ENCODE measurements at places on chromosomes 7 and 10. TPM values are rescaled to one million over a fixed set of nuclear protein-coding genes. Genes with fewer than 3 reads are reported as not detected.

The CCDC136 gene
- total RNA-seq: 10.6 TPM

The CYP3A5 gene
- not detected for total RNA-seq

The TFR2 gene
- 20.7 TPM for total RNA-seq

The CCDC172 gene
- not detected for total RNA-seq

The DNTT gene
- not detected for total RNA-seq

The CDK5 gene
- 26.5 TPM for total RNA-seq

The SDK1 gene
- 0.16 TPM for total RNA-seq

The TNS3 gene
- 4.7 TPM for total RNA-seq

The GPC2 gene
- total RNA-seq: 7.9 TPM

The TEX36 gene
- not detected for total RNA-seq

The TAX1BP1 gene
- total RNA-seq: 80.3 TPM

The PNLIPRP2 gene
- not detected for total RNA-seq

The LRRTM3 gene
- total RNA-seq: not detected

The ST8SIA6 gene
- not detected for total RNA-seq

The COBL gene
- total RNA-seq: not detected

The CHST12 gene
- total RNA-seq: 6.4 TPM

The CCDC3 gene
- total RNA-seq: 0.07 TPM

The SFMBT2 gene
- total RNA-seq: 24.9 TPM

The CFAP46 gene
- total RNA-seq: not detected

The KLF14 gene
- total RNA-seq: not detected

The GPR26 gene
- not detected for total RNA-seq

The HHEX gene
- 0.19 TPM for total RNA-seq

The ARL5B gene
- 17.5 TPM for total RNA-seq

The IMMP2L gene
- total RNA-seq: 16.7 TPM

The MRLN gene
- 0.82 TPM for total RNA-seq

The LGI1 gene
- total RNA-seq: not detected

The BUD31 gene
- 136 TPM for total RNA-seq

The SPDYE6 gene
- not detected for total RNA-seq

The EGR2 gene
- total RNA-seq: 201 TPM

The FAM25A gene
- total RNA-seq: not detected

The CNTNAP2 gene
- total RNA-seq: not detected

The ELFN1 gene
- total RNA-seq: not detected

The NPC1L1 gene
- not detected for total RNA-seq

The TMEM225B gene
- total RNA-seq: 0.61 TPM

The FLNC gene
- 0.09 TPM for total RNA-seq

All from activated CD4-positive, alpha-beta T cell treated with anti-CD3 and anti-CD28 coated beads, Interleukin-2, amount 10 ng/mL, durations not matched to agents 24 days and 14 days (primary cell).